ENCODE measurements at places on chromosomes 6 and 20.

DNA sequence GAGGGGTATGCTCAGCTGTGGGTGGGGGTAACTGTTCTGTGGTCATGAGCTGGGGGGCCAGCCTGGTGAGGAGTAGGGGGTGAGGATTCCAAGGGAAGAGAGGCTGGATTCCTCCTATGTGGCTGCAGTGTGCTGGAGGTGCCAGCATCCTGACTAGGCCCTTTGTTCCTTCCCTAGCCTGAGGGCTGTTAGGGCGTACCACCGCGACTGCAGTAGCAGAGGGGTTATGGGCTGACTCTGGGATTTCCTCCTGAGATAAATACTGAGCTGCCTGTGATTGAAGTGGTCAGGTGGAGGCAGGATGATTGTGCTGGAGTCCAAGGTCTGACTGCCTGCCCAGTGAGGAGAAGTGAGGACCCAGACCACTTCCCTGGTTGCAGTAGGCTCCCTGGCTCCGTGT, 205.3 kb downstream of the ADGRG6 start:
- DNase-seq = no peak

DNA sequence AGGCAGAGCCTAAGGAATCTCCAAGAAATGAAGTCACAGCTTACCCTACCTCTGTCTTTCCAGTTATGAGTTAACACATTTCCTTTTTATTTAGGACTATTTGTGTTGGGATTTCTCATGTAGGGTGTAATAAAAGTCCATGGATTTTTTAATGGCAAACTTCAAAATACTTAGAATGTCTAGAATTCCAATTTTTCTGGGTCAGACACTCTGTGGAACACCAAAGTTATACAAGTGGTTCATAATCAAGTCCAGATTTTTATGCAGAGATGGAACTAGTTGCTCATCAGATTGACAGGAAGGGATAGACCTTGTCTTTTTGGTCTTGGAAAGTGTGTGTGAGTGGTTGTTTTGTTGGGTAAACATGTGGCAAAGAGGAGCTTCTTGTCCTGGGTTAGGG, 303.5 kb upstream of the RNF24 start:
- DNase-seq = no peak

GRCh38 chr6:31657406-31658157, 1.9 kb downstream of the APOM start:
- DNase-seq = peak; percentile 22

DNA sequence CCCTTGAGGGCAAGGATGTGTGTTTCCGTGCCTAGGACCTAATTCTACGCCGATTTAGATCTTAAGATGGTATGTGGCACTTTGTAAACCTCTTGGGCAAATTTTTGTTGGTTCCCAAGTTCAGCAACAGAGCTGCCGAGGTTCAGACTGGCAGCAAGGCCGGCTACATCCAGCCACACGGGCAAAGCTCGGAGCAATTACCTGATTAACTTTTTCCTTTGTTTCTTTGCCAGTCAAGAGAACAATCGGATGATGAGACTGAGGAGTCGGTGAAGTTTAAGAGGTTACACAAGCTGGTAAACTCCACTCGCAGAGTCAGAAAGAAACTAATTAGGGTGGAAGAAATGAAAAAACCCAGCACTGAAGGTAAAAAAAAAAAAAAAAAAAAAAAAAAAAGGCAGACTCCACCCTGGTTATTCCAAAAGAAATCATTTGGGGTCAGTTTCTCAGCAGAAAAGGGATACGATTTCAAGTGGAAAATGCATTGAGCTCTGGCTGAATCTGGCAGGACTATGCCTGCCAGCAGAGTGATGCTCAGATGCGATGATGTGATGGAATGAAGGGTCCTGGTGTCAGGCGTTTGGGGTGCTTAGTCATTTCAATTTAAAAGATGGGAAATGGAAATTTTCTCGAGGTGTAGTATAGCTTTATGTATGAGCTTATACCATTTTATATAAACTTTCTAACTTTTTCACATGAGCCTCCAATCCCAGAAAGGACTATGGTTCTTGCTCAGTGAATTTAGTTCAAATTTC, 171.6 kb downstream of the SASH1 start:
- DNase-seq = no peak

DNA sequence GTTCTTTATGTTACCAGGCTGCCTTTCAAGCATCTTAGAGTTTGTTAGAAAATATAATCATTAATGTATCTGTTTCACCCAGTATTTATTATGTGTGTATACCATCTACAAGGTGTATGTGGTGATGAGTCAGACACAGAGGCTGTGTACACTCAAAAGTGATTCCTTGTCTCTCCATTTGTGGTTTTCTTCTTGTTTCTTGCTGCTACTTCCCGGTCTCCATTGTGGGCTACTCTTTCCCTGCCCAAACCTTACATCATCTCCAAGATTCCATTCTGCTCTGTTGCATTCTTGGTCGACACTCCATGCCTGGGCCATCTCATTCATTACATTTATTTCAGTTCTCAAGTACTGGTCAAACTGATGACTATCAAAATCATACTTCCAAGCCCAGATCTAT, 182.2 kb upstream of the STXBP5 start:
- no peak for DNase-seq

GRCh38 chr6:107523054-107523791, 33.3 kb downstream of the SOBP start:
- no peak for DNase-seq

GRCh38 chr6:22940581-22941290, 371.4 kb downstream of the HDGFL1 start:
- no peak for DNase-seq

GRCh38 chr6:44270526-44271405, 516 bp downstream of the TMEM151B start:
- DNase-seq = no peak

DNA sequence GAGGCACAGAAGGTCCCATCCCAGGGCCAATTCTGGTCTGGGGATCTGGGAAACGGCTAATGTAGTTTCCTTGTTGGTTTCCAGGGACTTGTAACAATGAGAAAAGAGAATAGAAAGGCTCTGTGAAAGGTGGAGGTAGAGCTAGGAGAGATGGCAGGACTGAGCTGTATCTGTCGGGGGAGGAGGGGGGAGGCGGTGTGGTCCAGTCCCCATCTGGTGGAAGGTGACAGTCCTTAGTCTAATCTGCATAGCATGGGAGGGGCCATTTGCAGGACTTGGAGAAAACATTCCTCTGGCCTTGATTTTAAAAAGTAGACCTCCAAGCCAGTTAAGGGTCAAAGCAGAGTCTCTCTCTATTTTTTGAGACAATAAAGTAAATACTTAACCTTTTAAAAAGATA, 137.1 kb downstream of the DNAH8 start:
- no peak for DNase-seq

DNA sequence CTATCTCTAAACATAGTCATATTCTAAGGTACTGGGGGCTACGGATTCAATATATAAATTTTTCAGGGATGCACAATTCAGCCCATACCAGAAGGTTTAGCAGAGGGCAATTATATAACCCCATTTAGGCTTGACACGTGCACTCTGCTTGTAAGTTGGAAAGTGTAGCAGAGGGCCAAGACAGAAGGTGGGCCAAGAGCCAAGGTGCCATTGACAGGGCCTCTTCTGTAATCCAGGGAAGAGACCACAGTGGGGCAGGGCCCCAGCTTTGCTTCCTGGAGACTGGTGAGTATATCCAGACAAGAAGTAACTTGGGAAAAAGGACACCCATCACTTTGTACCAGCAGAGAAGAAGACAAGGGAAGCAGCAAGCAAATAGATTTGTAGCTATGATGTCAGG, 672.4 kb upstream of the MARCKS start:
- no peak for DNase-seq

GRCh38 chr6:25930532-25931410, at the start of gene SLC17A2:
TSS of gene SLC17A2 (minus strand) at chr6:25930691. CDS start at chr6:25925796, 4,895 bp downstream.
- no peak for DNase-seq
